ENCODE measurements at places on chromosomes 13 and 19. TPM values are rescaled to one million over a fixed set of nuclear protein-coding genes. Genes with fewer than 3 reads are reported as not detected.

The PEG3 gene
- total RNA-seq: 0.39 TPM

The KLK4 gene
- total RNA-seq: not detected

The KLF2 gene
- total RNA-seq: 0.32 TPM

The KDELR1 gene
- total RNA-seq: 113 TPM

The UBAC2 gene
- 55.5 TPM for total RNA-seq

The C5AR2 gene
- total RNA-seq: not detected

The DACT3 gene
- 0.04 TPM for total RNA-seq

The CASP14 gene
- total RNA-seq: 0.10 TPM

The PRSS57 gene
- not detected for total RNA-seq

The IFNL1 gene
- total RNA-seq: not detected

The IGSF23 gene
- not detected for total RNA-seq

The SHD gene
- not detected for total RNA-seq

The GPR12 gene
- not detected for total RNA-seq
